RWPE1 (cell line): ENCODE measurements at places on chromosomes 2 and 18.

GRCh38 chr2:36360834-36361233, 5.3 kb downstream of the CRIM1 start:
- no peak for DNase-seq

GRCh38 chr18:12291161-12291560, 16.9 kb upstream of the TUBB6 start:
- no peak for DNase-seq

- DNase-seq, result no peak
Measured at GRCh38 chr2:101658387-101658786, 39.1 kb upstream of the MAP4K4 start.

DNA sequence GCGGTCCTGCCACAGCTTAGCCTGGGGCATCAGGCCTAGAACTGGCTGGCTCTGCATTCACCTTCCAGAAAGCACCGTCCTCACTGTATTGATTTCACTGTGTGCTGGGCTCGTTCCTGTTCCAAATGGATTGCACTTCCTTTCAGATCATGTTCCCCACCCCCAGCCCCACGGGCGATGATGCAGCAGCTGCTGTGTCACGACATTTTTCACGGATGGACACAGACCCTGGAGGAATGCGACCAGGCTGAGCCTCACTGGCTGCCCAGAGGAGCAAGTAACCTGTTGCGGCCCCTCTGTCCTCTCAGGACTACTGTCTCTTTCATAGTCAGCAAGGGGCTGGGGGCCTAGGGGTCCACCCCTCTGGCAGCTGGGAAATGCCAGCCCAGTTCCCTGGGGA, 50.3 kb downstream of the CAPN13 start:
- DNase-seq, result no peak

DNA sequence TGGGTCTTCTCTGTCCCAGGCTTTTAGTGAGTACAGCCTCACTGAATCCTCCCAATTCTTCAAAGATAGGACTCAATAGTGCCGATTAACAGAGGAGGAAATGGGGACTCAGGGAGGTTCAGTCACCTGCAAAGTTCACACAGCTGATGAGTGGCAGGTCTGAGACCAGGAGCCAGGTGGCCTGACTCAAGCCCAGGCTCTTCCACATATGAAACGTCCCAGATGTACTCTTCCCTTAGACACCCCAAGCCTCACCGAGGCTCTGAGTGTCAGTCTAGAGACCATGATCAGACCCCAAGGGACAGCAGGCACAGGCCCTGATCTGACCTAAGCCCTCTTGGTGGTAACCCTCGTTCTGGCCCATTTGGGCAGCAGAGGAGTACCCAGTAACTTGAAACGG, 115.2 kb downstream of the INHBB start:
- DNase-seq, result no peak

- no peak for DNase-seq
Measured at GRCh38 chr2:211762479-211762878, 776.1 kb downstream of the ERBB4 start.

DNA sequence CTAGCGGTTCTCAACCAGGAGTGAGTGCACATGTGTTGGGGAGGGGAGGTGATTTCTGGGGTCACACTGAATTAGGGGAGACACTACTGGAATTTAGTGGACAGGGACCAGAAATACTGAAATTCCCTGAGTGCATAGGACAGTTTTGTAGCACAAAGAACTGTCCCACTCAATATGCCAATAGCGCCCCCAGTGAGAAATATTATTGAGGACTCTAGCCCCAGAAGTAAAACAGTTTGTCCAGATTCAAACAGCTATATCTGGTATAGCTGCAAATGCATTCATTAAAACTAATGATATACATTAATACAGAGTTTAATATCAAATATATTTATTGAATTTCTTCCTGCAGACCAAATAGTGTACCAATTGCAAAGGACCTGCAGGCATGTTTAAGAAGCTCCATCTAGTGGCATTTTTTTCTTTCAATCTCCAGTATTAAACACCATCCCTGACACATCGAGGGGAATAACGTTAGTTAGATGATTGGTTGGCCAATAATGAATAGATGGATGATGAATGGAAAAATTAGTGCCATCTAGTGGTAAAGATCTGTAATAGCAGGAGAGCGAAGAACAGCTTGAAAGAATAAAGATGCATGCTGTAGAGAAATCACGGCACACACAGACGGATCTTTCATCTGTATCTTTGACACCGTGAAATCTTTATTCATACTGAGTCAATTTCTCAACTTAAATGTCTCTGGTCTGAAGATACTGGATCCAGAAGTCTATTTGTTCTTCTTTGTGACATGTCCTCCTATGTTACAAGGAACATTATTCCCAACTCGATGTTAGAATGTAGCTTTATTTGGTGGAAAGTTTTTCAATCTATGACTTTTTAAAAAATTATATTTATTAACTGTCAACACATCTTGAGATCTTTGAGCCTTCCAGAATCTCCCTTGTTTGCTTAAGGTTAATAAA, 62.5 kb downstream of the DHRS9 start:
- DNase-seq, result peak; percentile 70

DNA sequence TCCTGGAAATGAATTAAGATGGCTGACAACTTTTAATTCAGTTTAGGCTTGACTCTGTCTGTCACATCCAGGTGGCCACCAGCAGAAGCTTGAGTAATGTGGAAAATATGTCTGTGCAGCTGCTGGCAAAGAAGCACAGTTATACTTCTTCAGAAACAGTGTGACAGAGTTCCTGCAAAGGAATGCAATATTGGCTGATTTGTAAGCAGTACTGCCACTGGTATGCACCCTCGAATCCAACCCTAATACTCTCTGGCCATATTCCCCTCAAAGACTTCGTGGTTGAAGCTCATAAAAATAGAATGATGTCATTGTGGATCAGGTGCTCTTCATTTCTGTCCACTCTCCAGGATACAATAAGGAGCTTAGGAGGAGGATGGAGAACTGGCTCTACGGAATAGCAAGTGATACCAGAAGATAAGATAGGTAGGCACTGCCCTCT, 86.2 kb downstream of the METTL8 start:
- no peak for DNase-seq

DNA sequence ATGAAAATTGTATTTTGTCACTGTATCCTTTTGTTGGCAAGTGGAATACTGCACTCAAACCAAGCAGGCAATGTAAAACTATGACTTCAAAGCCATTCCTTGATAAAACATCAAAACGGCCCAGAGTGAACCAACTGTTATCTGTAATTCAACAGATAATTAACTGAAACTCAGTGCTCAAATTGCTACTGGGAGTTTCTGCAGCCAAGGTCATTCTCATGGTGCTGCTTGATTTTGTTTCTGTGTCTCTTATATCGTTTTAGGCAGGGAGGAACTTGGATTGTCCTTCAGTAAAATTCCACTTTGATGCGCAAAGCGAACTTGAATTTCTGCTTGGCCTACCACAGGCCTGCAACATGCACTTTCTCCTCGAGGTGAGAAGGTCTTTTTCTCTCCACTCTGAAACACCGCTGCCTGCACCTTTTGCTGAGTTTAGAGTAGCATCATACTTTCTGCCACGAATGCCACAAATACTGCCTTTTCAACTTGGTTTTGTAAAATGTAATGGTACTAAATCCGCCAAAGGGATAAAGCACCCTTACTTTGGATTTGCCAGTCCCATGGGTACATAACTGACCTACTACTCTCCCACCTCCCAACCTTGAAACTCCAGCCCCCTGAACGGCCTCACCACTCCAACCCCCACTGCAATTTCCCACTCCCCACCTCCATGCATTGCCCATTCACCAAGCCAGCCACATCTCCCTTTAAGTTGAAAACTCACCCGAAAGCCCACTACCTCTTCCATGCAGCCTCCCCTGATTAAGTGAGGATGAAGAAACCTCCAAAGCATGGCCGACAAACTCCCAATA, 204.7 kb downstream of the TGIF1 start:
- DNase-seq, result no peak

GRCh38 chr2:229660951-229661350, 53.4 kb downstream of the DNER start:
- DNase-seq, result peak; percentile 38

DNA sequence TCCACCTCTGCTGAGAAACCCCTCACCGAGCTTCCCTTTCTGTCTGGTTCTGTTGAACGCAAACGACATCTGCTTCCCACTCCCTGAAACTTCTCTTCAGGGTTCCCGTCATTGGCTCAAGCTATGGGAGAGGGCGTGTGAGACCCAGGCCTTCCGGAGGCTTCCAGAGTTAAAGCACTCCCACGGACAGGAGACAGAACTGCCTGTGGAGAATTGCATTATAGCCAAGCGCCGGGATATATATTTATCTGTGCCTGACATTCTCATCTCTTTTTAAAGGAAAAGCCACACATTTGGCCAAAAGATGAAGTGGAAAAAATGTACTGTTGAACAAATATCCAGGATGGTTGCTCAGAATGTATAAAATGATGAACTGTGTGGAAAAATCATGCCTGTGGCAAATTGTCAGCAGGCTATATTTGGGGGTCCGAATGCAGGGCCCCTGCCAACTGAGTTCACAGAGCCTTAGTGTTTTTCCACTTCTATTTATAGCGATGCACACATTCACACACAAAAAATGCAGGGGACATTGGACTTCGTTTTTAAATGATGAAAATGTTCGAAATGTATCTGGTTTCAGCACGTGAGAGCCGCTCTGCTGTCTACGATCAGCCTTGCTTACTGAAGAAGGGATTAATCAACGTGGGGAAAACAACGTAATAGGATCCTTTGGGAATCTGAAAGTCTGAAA, 59.5 kb downstream of the E2F6 start:
- no peak for DNase-seq

DNA sequence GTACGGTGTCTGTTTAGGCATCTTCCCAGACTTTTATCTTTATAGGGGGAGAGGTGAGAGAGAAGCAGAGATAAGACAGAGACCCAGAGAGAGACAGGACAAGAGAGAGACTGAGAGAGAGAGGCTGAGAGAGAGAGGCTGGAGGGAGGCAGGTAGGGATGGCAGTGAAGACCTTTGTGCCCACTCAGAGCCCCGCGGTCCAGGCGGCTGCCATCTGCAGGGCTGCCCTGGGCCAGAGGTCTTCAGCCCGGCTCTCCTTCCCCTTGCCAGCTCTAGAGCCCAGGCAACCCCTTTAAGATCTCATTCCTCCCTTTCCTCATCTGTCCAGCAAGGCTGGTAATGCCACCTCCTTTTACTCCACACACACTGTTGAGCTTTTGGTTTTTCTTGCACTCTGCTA, 610.0 kb downstream of the GALR1 start:
- no peak for DNase-seq

GRCh38 chr2:204353823-204354222, 191.5 kb upstream of the PARD3B start:
- DNase-seq, result no peak

DNA sequence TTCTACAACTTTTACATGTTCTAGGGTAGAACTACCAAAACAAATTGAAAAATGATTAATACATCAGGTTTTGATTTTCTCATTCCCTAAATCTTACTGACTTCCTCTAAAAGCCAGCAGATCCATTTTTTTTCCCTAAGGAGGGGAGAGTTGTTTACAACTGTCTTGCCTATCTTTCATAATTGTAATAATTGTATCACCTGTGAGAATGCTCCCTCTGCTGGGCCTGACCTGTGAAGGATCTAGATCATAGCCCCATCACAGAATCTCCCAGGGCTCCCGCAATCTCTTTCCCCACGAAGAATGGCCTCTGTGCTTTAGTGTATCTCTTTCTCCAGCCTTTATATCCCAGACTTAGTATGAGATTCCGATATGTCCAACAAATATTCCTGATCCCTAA, 9.1 kb downstream of the LOXL3 start:
- no peak for DNase-seq

DNA sequence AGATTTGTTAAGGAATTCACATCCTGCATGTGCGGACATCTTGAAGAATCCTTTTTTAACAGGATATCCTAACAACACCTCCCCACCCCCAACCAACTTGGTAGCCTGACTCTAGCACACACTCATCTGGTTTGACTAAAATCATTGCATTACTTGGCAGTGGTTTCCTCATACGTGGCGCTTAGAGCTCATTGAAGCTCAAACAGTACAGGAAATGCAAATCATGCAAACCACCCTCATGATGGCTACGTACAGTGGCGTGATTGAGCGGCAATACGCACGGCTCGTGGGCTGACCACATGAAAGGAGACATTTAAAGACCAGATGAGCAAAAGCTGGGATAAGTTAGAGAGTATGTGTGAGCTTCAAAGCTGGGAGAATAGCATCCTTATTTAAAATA, 336.2 kb downstream of the ZEB2 start:
- DNase-seq, result no peak

DNA sequence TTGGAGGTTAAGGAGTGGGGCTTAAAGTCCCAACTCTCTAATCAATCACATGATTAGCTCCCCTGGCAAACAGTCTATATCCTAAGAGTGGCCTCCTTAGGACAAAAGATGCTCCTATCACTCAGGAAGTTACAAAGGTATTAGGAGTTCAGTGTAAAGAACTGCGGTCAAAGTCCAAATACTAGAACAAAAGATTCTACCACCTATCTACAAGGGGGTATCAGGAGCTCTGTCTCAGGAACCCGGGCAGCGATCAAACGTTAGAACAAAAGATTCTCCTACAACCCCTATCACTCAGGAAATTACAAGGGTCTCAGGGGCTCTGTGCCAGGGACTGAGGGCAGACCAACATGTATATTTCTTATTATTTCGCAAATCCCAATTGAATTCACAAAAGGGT, 58.0 kb downstream of the DTNB start:
- DNase-seq, result no peak

- DNase-seq, result peak; percentile 22
Measured at GRCh38 chr2:146481629-146482028, 1363.2 kb upstream of the ACVR2A start.
